DMS 273 treated with DMSO at 0.1 percent for 48 hours (cell line): ENCODE measurements at places on chromosomes 7 and 10.

DNA sequence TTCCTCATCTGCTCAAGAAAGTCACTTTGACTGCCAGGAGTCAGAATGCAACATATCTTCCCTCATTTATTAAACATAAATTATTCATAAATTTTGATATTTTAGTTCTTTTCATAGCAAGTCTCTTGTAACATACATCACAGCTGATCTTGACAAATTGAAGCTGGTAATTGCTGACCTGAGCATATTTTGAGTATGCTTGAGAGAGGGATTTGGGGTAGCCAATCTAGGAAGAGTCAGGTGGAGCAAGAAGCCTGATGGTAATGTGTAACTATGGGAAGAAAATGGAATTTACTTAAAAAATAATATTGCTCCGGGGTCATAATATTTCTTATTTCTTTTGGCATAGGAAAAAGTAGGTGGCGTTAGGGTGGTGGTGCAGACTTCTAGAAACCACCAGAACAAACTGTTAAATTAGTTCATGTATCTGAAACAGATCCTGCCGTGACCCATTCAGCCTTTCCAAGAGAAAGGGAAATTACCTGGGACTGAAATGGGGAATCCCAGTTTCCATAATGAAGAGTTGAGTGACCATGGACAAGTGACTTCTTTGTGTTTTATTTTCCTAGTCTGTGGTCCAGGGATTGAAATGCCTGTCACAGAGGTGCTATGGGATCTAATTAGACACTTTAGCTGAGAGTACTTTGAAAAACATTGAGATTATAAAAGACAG, 12.9 kb downstream of the CPED1 start:
- DNase-seq: no peak

DNA sequence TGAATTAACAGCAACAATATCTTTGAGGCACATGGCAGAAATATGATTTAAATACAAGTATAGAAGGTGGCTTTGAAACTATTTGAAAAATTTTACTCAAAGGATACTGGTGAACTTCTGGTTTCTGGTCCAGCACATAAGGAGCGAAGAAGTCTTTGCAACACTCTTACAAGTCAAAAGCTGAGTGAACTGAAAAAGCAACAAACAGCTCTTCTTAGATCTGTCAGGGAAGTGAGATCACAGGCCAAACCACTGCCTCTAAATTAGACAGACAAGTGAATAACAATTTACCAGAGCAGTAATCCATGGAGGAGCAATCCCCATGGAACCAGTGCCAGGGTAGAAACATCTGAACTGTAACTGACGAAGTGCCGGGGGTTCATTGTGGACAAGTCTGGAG, 9.6 kb upstream of the VWC2 start:
- DNase-seq: no peak

DNA sequence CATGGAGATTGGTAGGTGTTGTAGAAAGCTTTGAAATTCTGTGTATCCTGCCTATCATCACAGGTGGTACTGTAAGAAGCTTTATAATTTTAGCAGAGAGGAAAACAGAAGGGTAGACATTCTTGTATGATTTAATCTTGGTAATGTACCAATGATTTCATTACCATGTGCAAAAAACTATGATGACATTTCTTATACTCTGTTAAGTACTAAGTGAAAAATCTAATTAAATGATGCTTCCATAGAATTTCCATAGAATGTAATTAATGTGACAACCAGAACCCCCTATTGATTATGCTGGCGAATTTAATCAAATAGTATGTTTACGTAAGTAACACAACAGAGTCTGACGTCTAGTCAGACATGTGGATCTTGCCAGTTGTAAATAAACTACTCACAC, 16.0 kb upstream of the RHOBTB1 start:
- DNase-seq: no peak

DNA sequence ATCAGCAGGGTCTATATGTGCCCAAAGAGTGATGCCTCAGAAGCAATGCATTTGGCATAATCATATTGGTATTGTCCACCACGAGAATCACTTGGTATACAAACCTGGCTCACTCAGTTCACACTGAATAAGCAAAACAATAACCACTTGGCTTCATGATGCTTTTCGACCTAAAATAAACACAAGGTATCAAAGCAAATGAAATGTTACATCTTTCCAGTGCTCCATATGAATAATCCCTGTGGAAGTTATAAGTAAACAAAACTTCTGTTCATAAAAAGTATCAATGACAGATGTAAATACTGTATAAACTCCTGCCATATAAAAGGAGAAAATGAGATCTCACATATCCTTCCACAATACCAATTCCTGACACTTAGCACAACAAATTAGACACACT, 29.8 kb upstream of the EBLN1 start:
- no peak for DNase-seq

DNA sequence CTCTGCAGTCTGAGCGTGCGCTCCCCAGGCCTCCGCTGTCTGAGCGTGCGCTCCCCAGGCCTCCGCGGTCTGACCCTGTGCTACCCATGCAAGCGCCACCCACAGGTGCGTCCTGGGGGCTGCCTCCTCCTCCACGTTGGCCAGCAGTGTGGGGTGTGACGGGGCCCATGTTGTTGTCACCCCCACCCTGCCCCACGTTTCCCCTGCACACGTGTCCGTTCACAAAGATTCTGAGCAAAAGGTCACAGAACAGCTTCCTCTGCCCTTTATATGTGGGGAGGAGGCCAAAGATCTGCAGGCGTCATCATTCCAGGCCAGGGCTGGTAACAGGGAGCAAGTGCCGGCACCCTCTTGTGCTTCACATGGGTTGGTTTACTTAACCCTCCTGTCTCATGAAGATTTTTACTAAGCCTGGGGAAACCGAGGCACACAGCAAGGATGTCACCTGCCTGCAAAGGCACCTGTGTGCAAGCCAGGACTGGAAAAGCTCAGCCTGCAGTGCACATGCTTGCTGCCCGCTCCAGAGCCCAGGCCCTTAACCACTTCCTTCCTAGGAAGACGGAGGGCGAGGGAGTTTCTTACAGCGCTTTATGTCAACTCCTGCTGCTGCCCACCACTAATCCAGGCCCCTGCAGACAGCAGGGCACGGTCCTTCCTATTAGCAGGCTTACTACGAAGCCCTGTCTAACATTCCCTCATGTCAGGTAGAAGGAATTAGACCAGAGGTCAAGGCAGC, 4.8 kb downstream of the GPR146 start:
- DNase-seq: no peak

DNA sequence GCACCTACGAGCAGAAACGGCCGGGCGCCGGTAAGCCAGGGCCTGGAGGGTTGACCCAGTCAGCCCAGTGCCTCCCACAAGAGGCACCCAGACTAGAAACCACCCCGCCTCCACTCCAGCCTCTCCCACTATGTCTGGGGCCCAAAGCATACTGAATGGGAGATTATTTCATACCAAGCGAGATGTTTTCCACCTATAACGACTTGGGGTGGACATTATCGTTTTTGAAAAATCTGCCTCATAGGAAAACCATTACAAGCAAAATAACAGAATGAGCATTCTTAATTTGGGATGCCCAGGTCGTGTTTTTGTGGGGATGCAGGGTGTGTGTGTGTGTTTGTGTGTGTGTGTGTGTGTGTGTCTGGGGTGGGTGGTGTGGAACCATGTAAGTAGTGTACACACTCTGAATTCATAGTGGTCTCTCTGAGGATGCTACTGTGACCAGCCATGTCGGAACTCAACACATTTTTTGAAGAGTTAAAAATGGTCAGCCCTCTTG, 1.6 kb downstream of the HOXA6 start:
- no peak for DNase-seq

GRCh38 chr10:72335394-72336258, 19.1 kb downstream of the DNAJB12 start:
- no peak for DNase-seq

DNA sequence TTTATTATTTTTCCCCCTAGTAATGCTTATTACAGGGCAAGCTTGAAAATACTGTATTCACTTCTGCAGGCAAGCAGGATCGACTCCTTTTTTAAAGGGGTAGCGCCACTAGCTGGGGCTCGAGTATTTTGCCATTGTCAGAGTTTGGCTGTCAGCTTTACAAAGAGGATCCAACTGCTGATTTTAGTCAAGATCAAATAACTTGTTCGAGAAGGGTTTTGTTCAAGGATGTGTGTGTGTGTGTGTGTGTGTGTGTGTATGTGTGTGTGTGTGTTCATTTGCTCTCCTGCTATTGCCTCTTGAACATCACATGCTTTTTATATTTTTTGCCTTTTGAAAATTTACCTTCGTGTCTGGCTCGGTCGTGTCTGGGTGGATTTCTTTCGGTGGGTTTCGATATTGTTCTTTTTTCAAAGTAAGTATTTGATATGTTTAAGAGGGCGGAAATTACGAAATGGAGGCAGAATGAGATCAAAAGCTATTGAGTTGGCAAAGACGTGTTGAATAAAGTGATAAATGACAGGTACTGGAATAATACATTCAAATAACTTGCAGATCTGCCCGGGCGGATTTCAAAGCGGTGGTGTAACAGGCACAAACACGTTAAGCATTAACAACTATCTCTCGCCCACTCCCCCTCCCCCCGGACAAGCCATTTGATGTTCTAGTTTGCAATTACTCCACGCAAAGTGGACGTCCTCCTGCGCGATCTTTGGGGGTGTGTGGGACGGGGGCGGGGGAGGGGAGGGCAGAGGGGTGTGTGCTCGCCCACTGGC, 1.1 kb downstream of the ARID5B start:
- no peak for DNase-seq

- DNase-seq: no peak
These were observed 50.0 kb upstream of the PTER start for GRCh38 chr10:16386855-16387254.

DNA sequence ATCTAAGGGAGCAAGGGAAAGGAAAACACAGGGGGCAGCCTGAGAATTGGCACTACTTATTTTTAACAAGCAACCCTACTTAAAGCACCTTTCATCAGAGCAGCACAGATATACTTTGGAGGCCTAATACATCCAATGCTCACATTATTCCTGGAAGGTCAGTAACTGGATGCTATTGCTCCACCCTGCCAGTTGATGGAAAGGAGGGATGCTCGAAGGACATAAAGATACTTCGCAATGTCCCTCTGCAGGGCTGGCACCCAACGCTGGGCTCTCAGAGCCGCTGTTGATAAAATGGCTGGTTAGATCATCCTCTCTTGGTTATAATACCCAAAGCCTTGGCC, 307.9 kb upstream of the AOAH start:
- DNase-seq: no peak

DNA sequence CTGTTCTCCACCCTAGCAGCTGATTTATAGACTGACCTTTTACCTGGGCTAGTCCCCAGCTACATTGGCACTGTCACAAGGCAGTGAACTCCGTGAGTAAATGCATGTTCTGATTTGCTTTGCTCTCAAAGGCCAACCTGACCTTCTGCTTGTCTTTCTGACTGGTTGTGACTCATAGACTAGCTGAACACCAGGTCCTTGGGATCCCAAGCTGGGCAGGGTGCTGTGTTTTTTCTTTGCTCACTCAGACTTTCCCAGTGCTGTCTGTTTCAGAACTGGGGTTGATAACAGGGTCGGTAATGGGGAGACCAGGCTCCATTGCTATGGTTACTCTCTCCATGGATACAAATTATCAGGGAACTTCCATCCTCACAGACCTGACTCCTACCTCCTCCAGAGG, 35.0 kb downstream of the EVX1 start:
- no peak for DNase-seq

GRCh38 chr7:2554661-2555111, 638 bp downstream of the BRAT1 start:
- DNase-seq: no peak

DNA sequence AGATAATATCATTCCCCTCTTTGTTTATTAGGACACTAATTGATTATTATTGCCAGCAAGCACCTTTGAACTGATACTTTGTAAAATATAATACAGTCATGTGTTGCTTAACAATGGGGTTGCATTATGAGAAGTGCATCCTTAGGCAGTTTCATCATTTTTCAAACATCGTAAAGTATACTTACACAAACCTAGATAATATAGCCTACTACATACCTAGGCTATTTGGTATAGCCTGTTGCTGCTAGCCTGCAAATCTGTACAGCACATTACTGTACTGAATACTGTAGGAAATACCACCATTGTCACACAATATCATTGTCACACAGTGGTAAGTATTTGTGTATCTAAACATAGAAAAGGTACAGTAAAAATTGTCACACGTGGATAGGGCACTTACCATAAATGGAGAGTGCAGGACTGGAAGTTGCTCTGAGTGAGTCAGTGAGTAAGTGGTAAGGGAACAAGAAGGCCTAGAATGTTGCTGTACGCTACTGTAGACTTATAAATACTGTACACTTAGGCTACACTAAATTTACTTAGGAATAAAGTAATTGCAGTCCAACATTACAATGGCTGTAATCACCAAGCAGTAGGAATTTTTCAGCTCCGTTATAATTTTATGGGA, 70.7 kb downstream of the LCOR start:
- DNase-seq: no peak

- DNase-seq: peak; percentile 25
These were observed 7.0 kb upstream of the PDCD4 start for GRCh38 chr10:110864662-110865140.

- DNase-seq: no peak
These were observed 83.6 kb downstream of the NRCAM start for GRCh38 chr7:108372618-108373017.

- DNase-seq: no peak
These were observed 417.6 kb downstream of the GLRX3 start for GRCh38 chr10:130553826-130554225.

- DNase-seq: no peak
These were observed 31.5 kb downstream of the TCF7L2 start for GRCh38 chr10:112981553-112981952.

DNA sequence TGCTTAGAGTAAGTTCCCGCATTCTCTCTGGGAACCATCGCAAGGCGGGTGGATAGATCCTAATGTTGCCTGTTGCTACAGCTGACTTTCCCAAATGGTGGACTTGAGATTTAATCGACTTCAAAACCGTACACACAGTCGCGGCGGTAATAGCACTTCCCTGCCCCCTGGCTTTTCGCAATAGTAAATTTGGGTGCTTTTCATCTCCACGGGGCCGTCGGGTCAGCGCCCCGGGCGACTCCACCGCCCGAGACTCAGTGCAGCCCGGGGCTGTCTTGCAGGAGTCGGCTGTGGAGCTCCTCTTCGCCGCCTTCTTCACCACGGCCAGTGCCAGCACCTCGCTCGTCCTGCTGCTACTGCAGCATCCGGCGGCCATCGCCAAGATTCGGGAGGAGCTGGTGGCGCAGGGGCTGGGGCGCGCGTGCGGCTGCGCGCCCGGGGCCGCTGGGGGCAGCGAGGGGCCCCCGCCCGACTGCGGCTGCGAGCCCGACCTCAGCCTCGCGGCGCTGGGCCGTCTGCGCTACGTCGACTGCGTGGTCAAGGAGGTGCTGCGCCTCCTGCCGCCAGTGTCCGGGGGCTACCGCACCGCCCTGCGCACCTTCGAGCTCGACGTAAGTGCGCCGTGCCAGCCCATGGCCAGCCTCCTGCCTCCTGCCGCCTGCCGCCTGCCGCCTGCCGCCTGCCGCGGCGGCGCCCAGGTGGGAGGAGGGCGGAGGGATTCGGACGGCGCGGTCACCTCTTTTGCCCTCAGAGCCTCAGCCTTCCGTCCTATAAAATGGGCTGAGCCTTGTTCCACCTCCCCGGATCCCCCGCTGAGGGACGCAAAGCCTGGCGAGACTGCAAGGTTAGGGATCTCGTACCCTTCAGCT, 5.3 kb downstream of the CYP26C1 start:
- DNase-seq: no peak

GRCh38 chr7:47712416-47712815, 130.5 kb upstream of the TNS3 start:
- DNase-seq: no peak

GRCh38 chr7:140621401-140622021, 19.1 kb downstream of the DENND2A start:
- no peak for DNase-seq
